Stimulated activated CD4-positive, alpha-beta T cell treated with anti-CD3 and anti-CD28 coated beads, Interleukin-1b, Interleukin-23, amount 100 ng/mL, for 1 hour (primary cell): ENCODE measurements at places on chromosomes 5 and 9.

- no peak for DNase-seq
These were observed 360.4 kb upstream of the ACTBL2 start for GRCh38 chr5:57843059-57843367.

DNA sequence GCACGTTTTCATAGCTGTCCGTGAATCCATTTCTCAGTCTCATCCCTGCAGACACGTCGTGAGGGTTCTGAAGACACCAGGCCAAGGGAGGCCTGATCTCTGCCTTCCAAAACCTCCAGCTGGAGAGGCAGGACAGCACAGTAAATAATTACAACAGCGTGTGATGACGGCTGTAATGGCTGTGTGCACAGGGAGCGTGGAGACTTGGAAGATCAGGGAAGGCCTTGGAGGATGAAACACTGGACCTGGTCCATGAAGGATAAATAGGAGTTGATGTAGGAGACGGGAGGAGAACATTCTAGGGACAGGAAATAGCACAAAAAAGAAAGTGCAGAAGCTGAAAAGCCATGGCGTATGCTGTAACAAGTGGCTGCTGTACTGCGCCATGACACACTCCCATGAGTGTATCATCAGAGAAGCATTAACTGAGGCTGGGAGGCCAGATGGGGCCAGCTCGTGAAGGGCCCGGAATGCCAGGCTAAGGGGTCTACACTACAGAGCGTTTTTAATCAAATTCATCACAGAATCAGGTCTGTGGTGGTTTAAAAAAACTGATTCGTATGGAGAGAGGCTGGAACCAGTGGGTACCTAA is 97.2 kb downstream of the CRB2 start:
- DNase-seq = no peak

DNA sequence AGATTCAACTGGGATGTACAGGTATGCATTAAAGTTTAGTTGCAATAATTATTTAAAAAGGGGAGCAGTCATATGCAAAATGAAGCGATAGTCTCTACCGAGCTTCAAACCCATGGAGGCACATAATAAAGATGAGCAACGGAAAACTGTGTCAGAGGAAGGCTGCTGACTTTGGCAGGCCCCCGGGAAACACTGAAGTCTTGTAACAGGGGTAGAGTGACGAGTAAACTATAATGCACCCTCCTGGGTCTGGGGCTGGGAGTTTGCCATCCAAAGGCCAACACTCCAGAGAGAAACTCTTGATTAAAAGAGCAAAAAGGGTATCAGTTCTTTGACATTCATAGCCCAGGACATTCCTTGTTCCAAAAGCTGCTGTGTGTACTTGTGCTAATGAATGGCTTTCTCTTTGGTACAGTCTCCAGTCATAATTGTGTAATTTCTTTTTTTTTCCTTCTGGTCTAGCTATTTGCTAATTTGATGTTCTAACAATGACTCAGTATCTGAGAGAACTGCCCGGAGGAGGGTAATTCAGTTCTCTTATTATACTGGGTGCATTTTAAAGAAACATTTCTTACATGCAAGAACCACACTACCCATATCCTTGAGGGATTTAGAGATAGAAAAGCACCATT is 59.2 kb downstream of the TNC start:
- no peak for DNase-seq

DNA sequence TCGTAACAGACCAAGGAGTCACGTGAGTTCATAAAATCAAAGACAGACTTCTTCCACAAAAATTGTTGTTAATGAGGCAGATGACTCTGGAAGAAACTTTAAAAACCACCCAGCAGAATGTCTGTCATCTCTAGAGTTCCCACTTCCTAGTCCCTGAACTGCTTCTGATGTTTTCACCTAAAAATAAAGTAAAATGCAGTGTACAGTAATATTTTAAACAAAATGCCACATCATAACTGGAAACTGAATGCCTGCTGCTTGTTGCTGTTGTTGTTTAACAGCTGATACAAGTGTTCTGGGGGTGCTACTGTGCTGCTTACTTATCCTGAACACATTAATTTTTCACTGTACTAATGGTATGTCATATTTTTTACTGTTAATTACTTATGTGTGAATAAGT is 577.2 kb downstream of the MTRR start:
- DNase-seq = no peak

GRCh38 chr9:94183240-94183999 is 75.7 kb upstream of the ZNF169 start:
- no peak for DNase-seq

GRCh38 chr9:83473488-83473971 is 64.7 kb downstream of the FRMD3 start:
- DNase-seq = no peak

DNA sequence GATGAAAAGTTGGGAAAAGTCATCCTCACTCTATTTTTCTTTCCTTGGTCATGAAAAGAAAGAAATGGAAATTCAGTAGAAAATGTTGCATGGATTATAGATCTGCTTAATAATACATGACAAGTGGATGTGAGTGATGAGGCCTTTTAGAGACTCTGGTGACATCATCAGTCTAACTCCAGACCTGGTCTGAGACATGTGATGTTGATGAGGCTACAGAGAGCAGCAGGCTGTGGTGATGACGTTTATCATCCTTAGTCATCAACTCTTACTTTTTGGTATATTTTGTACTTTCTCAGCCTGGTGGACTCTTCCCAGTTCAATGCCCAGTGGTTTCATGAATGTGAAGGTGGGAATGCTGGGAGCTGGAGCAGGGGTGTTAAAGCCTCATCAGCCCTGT is 116.4 kb downstream of the TTLL11 start:
- no peak for DNase-seq

DNA sequence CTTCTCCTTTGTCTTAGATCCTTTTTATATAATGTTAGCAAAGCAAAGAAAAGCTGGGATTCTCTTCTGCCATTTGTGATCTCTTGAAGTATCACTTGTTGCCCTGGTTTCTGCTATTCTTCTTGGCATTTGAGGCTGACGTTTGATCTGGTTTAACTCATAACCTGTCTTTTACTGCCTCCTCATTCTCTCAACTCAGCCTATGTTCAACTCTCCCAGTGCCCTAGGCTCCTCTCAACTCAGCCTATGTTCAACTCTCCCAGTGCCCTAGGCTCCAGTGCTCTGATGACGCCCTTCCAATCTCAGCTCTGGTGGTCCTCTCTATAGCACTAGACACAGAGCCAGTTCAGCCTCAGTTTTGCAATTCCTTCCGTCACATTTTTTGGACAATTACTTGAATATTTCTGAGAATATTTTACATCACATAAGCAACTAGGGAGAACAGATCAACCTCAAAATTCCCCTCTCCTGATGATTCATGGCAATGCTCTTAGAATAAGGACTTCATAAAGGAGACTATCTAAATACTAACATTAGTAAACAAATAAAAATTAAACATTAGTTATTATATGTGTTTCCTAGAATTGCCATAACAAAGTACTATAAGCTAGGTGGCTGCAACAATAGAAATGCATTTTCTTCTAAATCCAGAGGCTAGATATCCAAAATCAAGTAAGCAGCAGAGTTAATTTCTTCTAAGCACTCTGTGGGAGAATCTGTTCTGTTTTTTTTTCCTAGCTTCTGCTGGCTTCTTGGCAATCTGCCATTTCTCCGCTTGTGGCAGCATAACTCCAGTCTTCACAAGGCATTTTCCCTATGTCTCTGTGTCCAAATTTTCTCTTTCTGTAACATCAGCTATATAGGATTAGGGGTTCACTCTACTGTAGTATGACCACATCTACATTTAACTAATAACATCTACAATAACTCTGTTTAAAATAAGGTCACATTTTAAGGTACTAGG is 662.1 kb upstream of the FTMT start:
- no peak for DNase-seq

DNA sequence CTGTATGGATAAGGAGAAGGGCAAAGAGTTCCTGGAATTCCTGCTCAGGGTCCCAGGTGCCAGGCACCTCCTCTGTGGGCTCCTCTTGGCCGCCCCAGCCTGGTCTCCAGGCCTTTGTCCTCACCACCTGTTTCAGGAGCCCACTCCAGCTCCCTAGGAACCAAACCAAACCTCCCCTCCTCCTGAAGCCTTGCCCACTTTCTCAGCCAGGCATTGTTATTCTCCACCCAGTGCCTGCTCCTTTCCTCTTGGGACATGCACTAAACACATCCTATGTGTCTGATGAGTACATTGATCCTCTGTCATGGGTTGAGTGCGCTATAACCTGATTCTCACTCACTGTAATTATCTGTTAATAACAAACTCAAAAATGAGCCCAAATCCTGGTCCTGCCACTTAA is 189.8 kb downstream of the SPOCK1 start:
- DNase-seq = no peak

GRCh38 chr5:88829054-88829453 is 53.9 kb downstream of the MEF2C start:
- no peak for DNase-seq

DNA sequence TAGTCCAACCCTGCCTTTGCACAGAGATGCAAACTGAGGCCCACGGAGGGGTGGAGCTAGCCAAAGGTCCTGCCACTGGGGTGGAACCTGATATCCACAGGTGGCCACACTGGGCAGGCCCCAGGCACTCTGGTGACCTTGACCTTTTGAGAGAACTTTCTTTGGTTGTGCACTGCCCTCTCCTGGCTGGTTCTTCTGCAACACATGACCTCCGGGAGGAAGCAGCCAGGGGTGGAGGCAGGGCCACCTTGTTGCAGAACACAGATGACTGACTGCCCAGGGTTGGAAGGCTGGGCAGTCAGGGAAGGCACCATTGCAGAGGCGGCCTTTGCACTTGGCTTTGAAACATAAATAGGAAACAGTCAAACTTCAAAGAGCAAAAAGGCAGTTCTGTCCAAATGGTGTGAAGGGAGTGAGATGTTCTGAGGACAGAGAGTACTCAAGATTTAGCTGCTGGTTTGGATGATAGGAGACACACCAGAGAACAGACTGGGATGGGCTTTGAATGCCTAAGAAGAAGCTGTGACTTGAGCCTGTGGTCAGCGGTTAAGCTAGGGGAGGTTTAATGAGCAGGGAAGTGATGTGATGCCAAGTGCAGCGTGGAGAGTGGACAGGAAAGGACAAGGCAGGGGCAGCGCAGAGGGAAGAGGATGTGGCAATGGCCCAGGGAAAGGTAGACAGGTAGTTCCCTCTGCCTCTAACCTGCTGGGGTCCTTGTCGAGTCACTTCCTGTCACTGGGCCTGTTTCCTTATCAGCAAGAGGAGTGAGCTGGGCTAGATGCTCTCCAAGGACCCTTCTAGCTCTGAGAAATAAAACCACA is 6.8 kb upstream of the TCOF1 start:
- DNase-seq = no peak

GRCh38 chr5:55438998-55439397 is 95.8 kb downstream of the PLPP1 start:
- no peak for DNase-seq

DNA sequence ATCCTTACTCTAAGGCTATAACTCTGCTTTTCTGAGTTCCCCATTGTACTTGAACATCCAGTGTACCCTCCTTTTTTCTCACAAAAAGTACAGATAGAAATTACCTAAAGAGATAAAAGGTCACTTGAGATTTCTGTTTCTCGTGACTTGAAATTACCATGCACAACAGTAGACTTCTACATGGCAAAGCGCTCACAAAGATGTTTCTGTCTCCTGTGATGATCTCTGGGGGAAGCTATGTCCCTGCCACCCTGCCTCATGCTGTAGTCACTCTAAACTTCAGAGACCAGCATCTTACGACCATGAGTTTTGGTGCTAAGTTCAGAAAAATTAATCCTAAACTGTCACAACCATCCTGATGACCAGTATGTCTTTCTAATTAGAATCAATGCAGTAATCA is 36.2 kb downstream of the NFIB start:
- DNase-seq = no peak

GRCh38 chr9:130680836-130681768 is 12.5 kb upstream of the EXOSC2 start:
- DNase-seq = no peak

DNA sequence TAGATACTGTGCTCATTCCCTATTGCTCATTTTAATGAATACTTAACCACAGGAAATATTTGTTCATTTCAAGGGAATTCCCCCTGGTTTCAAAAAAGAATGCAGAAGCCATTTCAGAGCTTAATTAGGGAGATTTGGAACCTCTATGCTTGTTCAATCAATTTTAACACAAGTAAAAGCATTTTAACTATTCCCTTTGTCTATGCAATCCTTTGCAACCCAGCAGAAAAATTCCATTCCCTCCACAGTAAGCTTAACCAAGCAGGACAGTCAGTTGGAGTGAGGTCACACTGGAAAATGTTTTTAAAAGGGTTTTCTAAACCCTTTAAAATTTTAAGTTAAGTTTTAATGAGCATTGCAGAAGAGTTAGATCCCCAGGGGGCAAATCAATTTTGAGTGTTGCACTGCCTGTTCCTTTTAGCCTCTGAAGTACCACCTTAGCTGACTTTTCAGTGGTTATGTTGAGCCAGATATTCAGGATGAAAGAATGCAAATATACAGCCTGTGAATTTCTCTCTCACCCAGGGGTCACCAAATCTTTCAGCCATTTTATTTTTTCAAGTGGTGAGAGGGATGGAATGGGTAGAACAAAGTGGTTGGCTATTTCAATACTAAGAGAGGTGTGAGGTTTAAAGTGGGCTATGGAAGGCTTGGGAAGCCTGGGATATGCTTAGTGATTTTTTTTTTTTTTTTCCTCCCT is 356.2 kb upstream of the NUDT12 start:
- DNase-seq = no peak

GRCh38 chr9:79880626-79881025 is 308.9 kb downstream of the TLE4 start:
- no peak for DNase-seq

DNA sequence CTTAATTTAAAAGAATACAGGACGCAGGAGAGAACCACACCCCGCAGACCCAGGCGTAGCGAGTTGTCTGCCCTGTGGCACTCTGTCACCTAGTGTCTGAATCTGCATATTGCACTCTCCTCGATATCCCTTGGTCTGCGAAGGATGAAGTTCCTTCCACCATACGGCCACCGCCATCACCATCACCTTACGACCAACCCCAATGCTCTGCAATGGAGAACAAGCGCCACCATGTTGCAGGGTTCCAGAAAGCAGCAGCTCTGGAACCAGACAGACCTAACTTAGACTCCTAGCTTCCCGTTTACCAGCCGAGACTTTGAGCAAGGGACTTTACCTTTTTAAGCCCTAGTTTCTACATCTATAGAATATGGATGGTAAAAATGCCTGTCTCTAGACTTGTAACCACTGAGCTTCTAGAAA is 77.4 kb upstream of the DMRT1 start:
- DNase-seq = no peak

DNA sequence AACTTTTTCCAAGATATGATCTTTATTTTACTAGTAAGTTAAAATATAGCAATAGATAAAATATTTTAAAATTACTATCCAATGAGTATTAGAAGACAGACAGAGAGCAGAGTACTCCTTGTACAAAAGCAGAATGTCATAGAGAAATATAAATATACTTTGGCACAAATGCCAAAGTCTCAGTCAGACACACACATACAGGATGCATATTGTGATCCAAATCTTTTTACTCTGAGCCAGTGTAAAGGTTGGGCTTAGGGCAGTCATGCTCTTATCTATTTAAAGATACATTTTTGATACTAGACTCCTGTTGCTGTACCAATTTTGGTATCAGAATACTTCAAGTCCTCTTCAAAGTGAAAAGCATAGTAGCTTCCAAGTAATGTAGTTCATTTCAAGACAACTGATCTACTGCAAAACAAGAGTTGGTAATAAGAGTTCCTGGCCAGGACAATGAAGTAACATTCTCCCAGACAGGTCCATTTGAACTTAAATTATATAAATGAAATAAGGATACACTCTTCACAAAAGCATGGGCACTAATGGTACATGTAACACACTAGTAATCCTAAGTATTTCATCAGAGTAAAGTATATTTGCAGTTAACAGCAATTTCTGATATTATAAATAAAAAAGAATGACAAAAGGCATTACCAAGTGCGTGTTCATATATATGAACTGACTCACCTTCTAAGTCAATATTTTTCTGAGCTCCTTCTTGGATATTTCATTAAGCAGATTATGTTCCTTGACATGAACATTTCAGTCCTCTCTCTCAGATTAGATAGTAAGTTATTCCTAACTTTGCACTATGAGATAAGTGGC is 10.5 kb downstream of the PFDN1 start:
- no peak for DNase-seq
